ENCODE measurements at places on chromosomes 12 and 14.

DNA sequence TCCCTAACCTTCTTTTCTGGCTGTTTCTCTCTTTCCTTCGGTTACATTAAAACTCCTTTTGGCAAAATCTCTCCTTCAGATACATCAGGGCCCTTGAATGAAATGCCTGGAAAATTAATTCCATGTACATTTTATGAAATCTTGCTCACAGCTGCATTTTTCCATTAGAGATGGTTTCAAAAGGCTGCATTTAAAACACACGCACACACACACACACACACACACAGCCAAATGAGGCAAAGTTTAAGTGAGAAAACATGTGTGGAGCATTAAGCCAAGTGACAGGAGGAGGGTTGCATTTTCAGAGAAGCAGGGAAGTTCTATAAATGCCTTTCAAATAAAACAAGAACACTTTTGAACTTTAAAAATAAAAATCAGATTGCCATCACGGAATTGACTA, 216.4 kb downstream of the LRIG3 start:
- DNase-seq = no peak

DNA sequence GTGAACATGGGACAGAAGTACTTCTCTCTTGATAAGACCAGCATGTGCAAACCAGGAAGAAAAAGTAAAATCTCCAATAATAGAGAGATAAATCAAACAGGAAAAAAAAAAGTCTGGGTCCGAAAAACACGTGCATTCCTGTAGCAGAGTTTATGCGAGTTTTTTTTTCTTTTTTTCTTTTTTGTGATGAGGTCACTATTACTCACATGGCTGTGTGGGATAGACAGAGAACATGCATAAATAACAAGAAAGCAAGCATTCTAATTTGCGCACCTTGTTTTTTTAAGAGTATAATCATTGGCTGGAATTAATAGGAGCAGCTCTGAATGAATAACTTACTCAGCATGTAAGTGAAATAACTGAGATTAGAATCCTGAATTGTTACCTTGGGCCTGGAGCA, 91.9 kb upstream of the CPM start:
- DNase-seq = peak; percentile 87

GRCh38 chr12:6821591-6822425, at the start of gene GPR162:
Gene GPR162, plus strand, starts transcription at chr12:6821821. Its CDS starts 2,078 bp downstream, at chr12:6823899.
- DNase-seq = no peak

- DNase-seq = no peak
Observed at GRCh38 chr12:98896938-98897337, 251.8 kb downstream of the APAF1 start.

- DNase-seq = peak; percentile 39
Observed at GRCh38 chr14:86787717-86788116, 1205.3 kb downstream of the GALC start.

GRCh38 chr12:87995581-87996178, 33.5 kb downstream of the C12orf50 start:
- peak; percentile 73 for DNase-seq

GRCh38 chr12:10132850-10133370, 2.9 kb upstream of the CLEC7A start:
- DNase-seq = no peak

DNA sequence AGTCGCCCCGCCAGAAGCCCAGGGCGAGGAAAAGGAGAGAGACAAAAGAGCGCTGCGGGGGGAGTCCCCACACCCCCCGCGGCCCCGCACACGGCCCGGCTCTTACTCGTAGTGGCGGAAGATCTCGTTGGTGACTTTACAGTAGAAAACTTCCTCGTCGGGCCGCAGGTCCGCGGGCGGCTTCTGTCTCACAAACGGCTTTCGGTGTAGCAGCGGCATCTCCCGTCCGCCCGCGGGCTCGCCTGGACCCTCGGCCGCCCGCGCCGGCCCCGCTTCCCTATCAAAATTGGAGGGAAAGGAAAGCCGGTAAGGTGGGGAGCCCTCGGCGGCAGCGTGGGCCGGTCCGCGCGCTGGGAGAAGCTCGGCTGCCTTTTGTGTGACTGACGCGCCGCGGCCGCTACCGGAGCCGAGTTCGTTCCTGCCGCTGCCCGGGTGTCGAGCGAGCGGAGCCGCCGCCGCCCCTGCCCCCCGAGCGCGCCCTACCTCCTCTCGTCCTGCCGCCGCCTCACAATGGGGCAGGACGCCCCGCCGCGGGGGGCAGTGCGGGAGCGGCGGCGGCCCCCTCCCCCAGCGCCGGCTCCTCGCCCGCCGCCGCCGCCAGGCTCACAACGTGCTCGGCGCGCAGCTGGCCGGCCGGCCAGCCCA, 652 bp downstream of the BAZ1A start:
- DNase-seq = peak; percentile 57

- DNase-seq = no peak
Observed at GRCh38 chr14:59293935-59294661, 105.6 kb downstream of the DAAM1 start.

DNA sequence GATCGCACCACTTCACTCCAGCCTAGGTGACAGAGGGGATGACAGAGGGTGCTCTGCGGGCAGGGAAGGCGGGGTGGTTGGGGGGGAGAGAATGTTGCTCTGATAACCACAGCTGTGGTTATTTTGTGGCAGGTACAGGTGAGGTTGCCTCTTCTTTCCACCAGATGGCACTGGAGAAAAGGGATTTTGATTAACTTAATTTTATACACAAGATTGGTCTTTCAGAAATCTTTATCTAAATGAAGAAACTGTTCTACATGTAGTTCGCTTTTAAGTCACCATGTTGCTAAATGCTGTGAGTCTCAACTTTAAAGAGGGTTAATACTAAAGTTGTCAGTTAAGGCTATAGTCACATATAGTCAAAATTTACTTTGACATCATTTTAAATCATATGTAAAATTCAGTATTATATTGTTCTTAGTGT, 25.7 kb downstream of the FGF23 start:
- DNase-seq = peak; percentile 12

- DNase-seq = peak; percentile 70
Observed at GRCh38 chr14:77053046-77053841, 24.7 kb upstream of the IRF2BPL start.

- DNase-seq = no peak
Observed at GRCh38 chr12:28558250-28558649, 368.0 kb downstream of the CCDC91 start.

DNA sequence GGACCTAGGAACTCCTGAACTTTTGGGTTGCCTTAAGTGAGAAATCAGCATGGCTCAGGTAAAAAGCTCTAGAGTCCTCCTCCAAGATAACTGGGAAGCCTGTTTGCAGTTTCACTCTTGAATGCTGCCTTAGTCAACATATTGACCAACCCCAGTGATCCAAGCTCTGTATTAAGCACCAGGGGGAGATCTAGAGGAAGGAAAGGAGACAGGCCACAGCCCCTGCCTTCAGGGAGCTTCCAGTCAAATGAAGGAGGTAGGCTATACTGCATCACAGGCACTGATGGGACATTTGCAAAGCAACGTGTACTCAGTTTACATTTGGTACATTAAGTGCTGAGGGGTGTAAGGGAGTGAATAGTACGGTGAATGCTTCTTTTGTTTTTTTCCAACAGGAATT, 1.2 kb upstream of the CSAD start:
- DNase-seq = no peak

GRCh38 chr14:96252323-96252998, 3.5 kb upstream of the BDKRB1 start:
- no peak for DNase-seq

- no peak for DNase-seq
Observed at GRCh38 chr14:67806246-67806645, 10.1 kb downstream of the ZFYVE26 start.

- no peak for DNase-seq
Observed at GRCh38 chr12:55039395-55040354, 19.9 kb downstream of the NEUROD4 start.

GRCh38 chr14:97411938-97412612, 614.9 kb downstream of the VRK1 start:
- no peak for DNase-seq

DNA sequence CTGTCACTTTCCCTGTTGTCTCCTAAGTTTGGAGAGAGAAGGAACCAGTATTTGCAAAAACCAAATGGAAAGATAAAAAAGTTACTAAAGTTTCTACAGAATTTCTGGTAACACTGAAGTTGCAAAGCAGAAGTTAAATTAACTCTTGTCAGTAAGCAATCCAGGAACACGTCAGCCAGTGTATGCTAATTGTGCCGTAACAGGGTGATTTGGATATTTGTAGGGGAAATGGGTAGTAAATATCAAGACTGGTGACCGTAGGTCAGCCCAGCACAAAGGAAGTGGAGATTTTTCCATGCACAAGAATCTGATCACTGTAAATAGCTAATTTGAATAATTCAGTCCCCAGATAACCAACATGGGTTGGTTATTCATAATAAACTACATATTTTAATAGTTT, 2.3 kb downstream of the CDKN1B start:
- peak; percentile 39 for DNase-seq

DNA sequence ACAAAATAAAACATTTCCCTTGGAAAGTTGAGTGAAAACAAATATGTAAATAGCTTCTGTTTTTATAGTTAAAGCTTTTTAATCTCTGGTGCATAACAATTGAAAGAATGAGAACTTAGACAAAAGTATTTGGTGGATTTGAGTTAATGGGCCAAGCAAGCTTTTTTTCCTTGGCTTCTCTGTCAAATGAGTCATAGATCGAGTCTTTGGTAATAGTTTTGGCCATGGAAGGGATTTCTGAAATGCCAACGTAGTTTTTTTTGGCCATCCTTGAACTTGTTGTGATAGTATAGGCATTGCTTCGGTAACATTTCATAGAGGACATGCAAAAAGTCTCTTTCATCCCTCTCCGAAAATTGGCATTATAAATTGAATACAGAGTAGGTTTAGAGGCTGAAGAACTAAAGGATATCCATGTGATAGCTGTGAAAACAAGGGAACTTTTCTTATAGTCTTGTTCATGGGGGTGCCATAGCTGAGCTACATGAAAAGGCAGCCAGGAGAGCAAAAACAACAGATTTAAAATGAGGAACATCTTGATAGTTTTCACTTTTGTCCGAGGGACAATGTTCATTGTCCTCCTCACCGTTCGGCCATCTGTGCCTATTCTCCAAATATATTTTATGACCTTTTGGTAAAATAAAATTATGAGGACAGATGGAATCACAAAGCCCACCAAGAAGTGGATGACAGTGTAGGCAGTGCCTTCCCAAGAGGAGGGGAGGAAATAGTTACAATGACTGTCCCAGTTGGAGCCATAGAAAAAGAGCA, 34.7 kb downstream of the GPR19 start:
- no peak for DNase-seq

- no peak for DNase-seq
Observed at GRCh38 chr14:70685474-70686197, 43.9 kb downstream of the TTC9 start.

DNA sequence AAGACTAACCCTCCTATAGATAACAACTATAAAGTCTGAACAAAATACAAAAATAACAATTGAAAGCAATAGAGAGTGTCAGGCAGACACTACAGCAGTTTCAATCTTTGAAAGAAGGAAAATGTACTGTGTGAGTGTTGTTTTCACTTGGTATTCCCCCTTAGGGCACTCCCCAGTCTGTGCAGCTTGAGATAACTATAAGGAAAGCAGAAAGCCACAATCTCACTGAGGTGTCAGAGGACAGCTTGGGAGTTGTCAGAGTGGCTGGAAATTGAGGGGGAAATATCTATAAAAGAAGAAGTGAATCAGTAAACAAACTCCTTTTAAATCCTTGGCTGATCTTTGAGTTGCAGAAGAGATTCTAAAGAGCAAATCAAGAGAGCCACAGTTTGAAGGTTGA, 364.8 kb downstream of the NELL2 start:
- DNase-seq = no peak

- peak; percentile 38 for DNase-seq
Observed at GRCh38 chr12:53729644-53730043, 2.4 kb upstream of the CALCOCO1 start.

- DNase-seq = no peak
Observed at GRCh38 chr14:101185073-101185835, 281.7 kb upstream of the RTL1 start.

- DNase-seq = no peak
Observed at GRCh38 chr14:48035836-48036235, 360.4 kb upstream of the MDGA2 start.

DNA sequence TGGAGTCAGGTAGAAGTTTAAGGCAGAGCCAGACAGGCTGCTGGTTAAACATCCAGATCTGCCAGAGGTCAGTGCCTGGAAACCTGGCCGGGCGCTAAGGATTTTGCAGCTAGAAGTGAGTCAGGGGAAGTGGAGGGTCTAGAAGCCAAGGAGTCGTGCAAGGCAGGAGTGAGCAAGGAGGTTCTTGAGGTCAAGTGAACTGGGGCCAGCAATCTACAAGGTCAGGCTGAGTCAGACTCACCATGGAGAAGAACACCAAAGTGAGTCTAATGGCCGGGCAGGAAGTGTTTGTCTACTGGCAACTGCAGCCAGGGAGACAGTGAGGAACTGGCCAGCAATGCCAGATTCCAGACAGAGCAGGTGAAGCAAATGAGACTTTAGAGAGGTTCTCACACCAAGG, 628.2 kb downstream of the ETNK1 start:
- peak; percentile 48 for DNase-seq

- DNase-seq = no peak
Observed at GRCh38 chr12:42608196-42608825, 18.8 kb upstream of the PRICKLE1 start.

GRCh38 chr12:14647028-14647750, 49.2 kb downstream of the GUCY2C start:
- DNase-seq = no peak

- no peak for DNase-seq
Observed at GRCh38 chr14:101248840-101249675, 312.2 kb upstream of the DIO3 start.

- no peak for DNase-seq
Observed at GRCh38 chr14:38203929-38204718, 3.6 kb upstream of the SSTR1 start.

- peak; percentile 69 for DNase-seq
Observed at GRCh38 chr12:43113135-43113534, 438.9 kb downstream of the ADAMTS20 start.

- no peak for DNase-seq
Observed at GRCh38 chr14:57640036-57640435, 146.4 kb upstream of the CCDC198 start.

DNA sequence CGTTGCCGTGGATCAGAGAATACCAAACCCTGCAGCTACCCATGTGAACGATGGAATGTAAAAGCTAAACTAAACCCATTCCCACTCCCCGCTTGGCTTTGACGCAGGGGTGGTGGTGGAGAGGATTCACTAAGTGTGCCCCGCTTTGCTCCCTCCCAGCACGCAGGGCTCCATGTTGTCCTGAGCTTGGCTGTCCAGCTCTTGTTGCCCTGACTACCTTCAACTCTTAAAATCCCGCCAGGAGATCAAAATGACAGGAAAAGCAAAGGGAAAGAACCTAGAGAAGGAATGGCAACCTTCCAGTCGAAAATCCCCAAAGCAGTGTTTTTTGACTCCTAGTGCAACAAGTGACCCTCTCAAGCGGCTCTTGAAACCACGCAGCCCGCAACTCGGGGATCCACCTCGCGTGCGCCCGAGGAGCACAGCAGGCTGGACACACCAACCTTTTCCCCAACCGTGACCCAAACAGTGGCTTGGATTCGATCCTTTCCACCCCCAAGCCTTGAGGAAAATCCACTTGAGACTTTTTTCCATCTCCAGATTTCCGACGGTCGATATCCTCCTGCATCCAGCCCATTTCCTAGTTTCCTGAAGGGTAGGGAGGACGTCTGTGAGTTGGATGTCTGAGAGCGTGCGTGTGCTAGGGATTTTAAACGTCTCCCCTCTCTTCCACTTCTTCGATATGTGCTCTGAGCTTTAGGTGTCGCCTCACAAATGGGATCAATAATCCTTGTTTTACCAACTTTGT, 1.4 kb downstream of the SYT10 start:
- no peak for DNase-seq

GRCh38 chr14:99681101-99681831, 2.8 kb upstream of the CYP46A1 start:
- no peak for DNase-seq
